ENCODE measurements at places on chromosomes 1 and 21.

GRCh38 chr1:47568763-47569162 is 130.9 kb downstream of the FOXD2 start:
- DNase-seq = no peak

- no peak for DNase-seq
Measured at GRCh38 chr1:3021233-3021671, at the start of gene ACTRT2. Gene ACTRT2, plus strand, starts transcription at chr1:3021467. Its CDS starts 220 bp downstream, at chr1:3021687.

GRCh38 chr1:246295340-246295739 is 211.7 kb downstream of the SMYD3 start:
- DNase-seq = no peak

GRCh38 chr1:203199816-203200571 is 13.5 kb upstream of the CHI3L1 start:
- DNase-seq = no peak

GRCh38 chr1:113887402-113888175 is at the start of gene BCL2L15:
Gene BCL2L15, minus strand, starts transcription at chr1:113887581. Its CDS starts 206 bp downstream, at chr1:113887375.
- no peak for DNase-seq

GRCh38 chr1:64357422-64357821 is 112.5 kb upstream of the CACHD1 start:
- DNase-seq = no peak

DNA sequence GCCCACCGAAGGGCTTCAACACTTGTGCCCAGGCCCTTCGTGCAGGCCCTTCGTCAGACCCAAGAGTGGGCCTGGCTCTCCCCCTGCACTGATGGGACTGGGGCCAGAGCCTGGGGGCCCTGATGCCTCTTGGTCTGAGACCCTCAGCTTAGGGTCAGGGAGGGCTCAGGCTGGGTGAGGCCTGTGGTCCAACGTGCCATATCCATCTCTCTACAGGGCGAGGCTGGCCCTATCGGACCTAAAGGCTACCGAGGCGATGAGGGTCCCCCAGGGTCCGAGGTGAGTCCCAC is 15.6 kb downstream of the COL6A1 start:
- DNase-seq = peak; percentile 63

DNA sequence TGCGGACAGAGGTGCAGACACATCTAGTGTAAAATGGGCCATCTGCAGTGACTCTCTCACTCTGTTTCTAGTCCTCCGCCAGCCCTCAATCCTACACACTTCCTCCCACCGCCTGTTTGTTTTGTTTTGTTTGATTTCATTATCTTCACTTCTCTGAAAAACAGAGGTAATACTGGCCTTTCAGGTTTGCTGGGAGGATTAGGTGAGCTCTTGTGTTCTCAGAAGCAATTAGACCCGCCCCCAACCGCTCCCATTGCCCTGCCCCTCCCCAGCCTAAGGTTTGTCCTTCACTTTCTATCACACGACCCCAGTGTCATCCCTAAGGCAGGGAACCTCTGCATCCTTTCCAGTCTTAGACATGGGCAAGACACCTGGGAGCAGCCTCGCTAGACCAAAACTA is 43.2 kb upstream of the TACSTD2 start:
- DNase-seq = no peak

DNA sequence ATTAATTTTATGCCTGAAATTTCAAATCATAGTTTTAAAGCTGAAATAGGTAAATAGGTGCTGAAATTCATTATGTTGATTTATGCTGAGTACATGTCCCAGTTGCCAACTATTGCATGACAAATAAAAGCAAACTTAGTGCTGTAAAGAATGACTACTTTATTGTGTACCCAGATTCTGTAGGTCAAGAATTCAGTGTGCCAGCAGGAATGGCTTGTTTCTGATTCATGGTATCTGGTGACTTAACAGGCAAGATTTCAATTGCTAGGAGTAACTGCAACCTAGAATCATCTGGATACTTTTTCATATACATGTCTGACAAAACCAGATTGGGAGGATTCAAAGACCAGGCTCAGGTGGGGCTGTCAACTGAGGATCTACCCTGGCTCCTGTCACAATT is 678.4 kb upstream of the ADAMTS5 start:
- DNase-seq = no peak

DNA sequence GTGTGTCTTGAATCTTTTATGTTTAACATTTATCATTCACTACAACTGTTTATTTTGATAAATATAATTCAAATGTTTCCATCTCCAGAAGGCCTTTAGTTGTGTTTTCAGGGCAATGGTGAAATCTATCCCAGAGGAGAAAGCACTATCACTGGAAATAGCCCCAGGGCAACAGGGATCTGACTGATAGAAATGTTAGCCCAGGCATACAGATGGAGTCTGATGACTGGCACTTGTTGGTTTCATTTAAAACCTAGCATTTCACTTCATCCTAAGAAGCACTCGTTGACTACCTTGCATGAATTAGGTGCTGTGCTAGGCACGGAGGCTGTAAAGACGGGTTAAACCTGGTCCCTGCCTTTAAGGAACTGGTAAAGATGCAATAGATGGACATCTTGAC is 103.1 kb downstream of the C1orf21 start:
- DNase-seq = no peak

GRCh38 chr1:226609836-226610455 is 61.4 kb downstream of the STUM start:
- DNase-seq = no peak

DNA sequence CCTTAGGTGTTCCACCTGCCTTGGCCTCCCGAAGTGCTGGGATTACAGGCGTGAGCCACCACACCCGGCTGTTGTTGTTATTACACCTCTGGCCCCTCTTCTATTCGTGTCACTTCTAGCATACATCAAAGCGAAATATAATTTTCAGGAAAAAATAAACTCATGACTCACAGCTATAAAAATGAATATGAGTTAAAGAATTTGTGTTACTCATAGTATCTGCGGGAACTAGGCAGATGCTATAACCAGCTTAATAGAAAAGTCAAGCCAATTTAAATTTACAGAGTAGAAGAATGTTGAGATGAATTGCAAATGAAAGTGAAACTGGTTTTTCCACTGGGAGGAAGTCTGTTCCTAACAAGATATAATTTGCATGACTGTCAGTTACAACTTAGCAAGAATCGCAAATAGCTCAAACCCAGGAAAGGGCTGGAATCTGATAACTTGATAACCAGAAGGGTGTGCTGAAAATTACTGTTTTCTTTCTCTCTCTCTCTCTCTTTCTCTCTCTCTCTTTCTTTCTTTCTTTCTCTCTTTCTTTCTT is 11.2 kb downstream of the OR2W3 start:
- no peak for DNase-seq

GRCh38 chr1:106787520-106787919 is 269.0 kb upstream of the PRMT6 start:
- DNase-seq = no peak

DNA sequence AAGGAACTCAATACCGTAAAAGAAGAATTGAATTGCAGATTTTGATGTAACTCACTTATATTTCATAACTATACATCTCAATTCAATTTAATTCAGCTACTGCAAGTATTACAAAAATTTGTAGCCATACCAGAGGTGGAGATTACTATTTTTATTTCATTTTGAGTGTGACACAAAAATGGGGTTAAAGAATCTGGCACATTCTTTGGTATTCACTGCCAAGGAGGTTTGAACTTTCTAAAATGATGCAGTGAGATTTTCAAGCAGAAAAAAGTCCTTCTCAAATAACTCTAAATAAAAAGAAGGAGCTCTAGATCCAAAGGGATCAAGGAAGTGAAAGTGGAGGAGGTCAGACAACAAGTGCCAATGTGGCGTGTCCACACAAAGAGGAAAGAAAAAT is 569.0 kb downstream of the DPYD start:
- no peak for DNase-seq

DNA sequence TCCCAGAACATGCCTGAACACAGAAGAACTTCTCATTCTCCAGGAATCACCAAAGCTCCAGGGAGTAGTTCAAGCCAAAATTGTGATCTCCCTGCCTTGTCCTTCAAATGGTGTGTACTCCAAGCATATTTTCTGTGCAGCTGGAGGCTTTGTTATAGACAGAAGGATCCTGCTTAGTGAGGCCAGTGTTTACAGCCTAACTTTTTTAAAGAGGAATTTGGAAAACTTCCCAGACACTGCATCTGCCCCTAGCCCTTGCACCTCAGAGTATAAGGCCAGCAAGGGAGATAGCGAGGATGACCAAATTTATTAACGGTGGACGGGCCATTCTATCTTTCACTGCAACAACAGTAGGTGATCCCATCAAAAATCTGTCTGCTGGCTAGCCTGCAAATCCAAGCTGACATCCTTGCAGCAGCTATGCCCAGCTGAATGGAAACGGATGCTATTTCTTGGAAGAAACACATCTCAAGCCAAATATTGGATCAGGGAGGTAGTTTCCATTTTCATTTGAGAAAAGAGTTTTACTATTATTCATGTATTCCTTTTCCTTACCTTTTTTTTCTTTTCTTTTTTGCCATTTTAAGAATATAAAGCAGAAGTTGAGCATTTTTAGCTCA is 249.8 kb downstream of the USH2A start:
- no peak for DNase-seq

GRCh38 chr1:208864366-208864965 is 620.3 kb upstream of the PLXNA2 start:
- DNase-seq = no peak

DNA sequence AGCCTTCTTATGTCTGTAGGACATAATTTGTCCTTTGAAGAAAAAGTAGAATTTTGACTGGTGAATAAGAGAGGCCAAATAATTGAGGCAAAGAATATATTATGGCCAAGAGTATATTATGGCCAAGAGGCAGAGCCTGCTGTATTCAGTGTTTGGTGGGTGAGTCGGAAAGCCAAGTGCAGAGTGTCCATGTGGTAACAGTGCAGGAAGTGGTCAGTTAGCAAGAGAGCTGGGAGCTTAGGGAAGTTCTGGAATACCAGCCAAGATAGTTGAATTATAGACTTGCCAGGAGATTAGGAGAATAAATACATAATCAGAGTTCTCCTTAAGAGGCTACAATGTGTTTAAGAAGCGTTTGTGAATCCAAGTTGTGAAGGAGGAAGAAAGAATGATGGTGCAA is 131.5 kb upstream of the LMO4 start:
- DNase-seq = no peak

GRCh38 chr1:4743978-4744750 is 89.8 kb downstream of the AJAP1 start:
- DNase-seq = no peak

DNA sequence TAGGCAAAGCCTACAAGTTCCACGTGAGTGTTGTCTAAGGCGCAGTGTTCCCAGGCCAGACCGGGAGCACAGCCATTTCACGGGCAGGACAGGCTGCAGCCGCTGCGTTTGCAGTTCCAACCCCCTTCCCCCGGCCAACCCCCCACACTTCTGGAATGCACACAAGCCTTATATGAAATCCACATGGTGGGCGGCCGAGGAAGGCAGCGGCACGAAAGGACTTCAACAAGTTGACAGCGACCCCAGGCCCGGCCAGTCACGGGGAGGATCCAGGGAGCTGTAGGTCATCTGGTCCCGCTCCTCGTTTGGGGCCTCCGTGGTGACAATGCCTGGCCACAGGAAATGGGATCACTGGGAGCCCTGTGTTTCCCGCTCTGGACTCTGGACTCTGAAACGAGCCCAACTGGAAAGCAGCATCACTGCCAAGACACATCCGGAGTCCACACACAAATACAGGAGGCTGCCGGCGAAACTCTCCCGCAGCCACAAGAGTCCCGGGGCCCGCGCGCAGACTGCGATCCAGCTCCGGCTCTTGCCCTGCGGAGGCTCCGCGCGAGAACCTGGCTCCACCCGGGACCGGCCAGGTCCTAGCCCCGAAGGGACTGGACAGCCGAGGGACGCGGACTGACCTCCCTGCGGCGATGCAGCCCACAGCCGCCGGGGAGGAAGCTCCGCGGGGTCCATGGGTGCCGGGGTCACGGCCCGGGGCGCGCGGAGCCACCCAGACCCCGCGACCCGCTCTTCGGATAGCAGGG is 794 bp downstream of the NID1 start:
- DNase-seq = peak; percentile 86

GRCh38 chr1:183932412-183932811 is 105.1 kb downstream of the COLGALT2 start:
- DNase-seq = peak; percentile 85

GRCh38 chr1:1091344-1092148 is 17.4 kb upstream of the RNF223 start:
- DNase-seq = no peak

GRCh38 chr1:30371888-30372791 is 351.2 kb downstream of the MATN1 start:
- no peak for DNase-seq

Measured in suprapubic skin (tissue), 4 donors.